ENCODE measurements at places on chromosomes 7 and 10.

- no peak for DNase-seq
Measured at GRCh38 chr10:125721035-125721434, 1.5 kb downstream of the EDRF1 start.

DNA sequence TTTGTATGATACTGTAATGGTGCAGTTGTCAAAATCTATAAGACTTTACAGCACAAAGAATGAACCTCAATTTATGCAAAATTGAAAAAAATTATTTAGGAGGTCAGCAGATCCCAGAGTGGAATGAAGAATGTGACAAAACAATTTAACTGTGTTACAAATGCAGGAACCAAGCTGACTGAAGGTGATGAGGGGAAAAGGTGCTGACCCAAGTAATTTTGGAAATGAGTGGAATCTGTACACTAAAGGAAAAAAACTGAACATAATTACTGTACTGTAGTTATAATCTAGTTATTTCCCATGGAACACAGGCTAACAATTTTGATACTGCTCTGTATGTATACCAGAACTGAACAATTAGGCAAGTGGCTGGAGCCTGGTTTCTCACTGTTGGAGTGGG, 31.2 kb upstream of the ZCCHC24 start:
- DNase-seq = no peak

- no peak for DNase-seq
Measured at GRCh38 chr10:11958956-11959355, 83.7 kb downstream of the UPF2 start.

- no peak for DNase-seq
Measured at GRCh38 chr10:9015005-9015404, 960.5 kb downstream of the GATA3 start.

- no peak for DNase-seq
Measured at GRCh38 chr7:34064519-34065158, 159.3 kb downstream of the BMPER start.

DNA sequence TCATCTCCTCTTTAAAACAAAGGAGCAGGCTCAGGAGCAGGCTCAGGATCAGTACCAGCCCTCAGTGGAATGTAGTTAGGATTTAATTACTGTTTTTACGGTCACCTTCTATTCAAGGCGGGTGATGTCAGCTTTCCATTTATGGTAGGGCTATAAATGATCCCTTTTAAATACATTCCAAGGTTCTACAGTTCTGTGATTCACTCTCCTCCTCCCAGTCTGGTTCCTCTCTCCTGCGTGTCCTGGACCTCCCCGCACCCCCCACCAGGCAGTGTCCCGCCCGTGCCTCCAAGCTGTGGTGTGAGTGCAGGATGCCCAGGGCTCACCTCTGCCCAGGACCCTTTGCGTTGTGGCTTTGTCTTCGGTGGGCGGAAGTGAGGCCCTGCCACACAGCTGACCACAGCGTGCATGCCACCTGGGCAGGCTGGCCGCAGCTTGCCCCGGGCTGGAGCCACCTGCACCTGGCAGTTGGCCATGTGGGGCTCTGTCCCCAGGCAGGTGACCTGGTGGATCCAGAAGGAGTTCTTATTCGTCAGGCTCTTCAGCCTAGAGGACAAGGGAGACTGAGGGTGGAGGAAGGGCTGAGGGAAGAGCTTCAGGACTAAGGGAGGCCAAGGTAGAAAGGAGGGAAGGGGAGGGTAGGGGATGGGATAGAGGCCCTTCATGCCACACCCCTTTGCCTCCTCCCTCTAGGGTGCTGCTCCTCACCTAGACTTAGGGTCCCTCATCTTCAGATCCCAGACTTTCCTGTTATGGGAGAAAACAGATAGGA, 9.1 kb downstream of the LOXL4 start:
- no peak for DNase-seq

GRCh38 chr10:79407811-79408795, 37.3 kb downstream of the ZCCHC24 start:
- DNase-seq = no peak

- DNase-seq = no peak
Measured at GRCh38 chr7:107427462-107427861, 42.4 kb upstream of the GPR22 start.

DNA sequence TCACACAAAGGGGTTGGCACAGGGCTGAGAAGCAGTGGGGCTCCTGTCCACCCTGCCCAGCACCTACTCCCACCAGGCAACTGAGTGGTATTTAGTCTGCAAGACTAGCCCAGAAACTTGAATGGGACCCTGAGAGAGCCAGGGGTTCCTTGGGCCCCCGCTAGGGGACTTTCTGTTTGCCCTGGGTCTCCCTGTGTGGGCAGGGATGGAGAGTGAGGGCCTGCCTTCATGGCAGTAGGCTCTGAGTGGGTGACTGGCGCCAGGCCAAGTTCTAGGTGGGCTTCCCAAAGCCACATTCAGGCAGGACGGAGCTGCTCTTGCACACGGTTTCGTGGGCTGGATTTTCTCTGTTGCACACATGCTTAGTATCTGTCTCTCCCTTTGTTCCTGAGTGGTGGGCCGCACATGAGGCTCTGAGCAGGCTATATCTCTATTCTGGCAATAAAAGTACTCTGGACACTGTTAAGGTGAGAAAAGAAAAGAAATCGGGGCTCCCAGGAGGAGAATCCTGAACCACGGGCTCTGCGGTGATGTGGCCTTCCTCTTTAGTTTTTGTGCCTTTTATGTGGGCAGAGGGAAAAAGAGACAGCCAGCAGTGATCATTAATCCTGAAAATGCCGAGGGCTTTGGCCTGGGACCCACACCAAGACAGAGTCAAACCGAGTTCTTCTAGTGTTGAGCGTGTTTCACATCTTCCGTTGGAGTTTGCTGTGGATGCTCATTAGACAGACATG, 26.9 kb downstream of the IL2RA start:
- no peak for DNase-seq

DNA sequence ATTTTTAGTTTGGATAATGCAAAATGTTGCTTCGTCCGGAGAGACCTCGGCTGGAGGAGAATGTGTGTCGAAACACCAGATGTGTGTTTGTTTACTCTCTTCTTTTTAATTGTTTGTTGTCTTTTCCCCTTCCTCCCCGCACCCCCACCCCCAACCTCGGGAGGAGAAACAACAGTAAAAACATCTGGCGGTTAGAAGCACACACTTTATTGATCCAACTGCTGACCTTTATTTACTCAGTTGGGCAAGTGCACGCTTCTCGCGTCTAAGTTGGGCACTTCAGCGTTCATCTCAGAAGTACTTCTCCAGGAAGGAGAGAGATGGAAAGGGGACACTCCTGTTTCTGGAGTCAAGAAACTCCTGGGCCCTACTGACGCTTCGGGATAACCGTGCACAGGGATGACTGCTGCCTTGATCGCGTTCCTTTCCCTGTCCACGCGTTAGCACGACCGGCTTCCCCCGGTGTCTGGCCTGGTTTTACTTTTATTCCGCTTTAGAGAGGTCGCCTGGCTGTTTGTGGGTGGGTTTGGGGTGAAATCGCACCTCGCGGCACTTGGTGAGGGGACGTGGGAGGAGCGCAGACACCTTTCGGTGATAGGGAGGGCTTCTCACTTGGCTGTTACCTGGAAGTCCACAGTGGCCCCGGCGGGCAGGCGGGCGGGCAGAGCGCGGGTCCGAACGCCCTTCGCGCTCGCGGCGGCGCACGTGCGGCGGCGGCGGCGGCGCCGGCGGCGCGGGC, 168.3 kb upstream of the PPP1R3A start:
- DNase-seq = no peak

DNA sequence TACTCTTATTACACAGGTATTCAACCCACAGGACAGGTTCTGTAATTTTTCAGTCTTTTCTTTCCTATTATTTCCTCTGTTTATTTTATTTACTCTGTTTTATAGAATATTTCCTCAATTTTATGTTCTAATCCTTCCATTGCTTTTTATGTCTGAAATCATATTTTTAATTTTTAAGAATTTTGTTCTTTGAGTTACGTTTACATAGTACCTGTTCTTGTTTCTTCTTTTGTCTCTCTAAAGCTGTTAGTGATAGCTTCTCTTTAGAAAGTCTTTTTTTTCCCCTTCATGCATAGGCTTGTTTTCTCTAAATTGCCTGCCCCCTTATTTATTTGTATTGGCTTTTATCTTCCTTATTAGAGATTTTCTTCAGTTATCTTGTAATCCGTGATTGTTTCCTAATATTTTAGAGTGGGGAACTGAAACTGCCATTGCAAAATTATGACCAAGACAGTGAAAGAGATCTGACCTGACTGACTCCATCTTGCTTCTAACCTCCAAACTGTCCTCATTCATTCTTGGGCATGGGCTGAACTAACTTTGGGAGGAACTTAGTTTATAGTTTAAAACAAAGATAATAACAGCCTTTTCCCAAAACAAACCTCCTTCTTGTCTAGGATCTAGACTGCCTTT, 187.6 kb downstream of the PFKFB3 start:
- DNase-seq = no peak

DNA sequence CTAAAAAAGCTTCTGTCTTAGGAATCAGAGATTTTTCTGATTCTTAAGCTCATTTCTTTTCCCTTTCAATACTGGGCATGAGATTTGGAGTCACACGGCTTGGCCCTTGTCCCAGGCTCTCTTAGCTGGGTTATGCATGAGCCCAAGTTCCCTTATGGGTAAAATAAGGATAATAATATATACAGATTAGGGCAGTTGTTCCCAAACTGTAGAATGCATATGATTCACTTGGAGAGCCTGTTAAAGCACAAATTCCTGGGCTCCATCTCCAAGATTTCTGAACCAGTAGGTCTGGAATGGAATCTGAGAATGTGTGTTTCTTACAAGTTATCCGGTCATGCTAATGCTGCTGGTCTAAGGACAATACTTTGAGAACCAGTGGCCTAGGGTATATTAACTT, 154.0 kb downstream of the REEP3 start:
- no peak for DNase-seq

DNA sequence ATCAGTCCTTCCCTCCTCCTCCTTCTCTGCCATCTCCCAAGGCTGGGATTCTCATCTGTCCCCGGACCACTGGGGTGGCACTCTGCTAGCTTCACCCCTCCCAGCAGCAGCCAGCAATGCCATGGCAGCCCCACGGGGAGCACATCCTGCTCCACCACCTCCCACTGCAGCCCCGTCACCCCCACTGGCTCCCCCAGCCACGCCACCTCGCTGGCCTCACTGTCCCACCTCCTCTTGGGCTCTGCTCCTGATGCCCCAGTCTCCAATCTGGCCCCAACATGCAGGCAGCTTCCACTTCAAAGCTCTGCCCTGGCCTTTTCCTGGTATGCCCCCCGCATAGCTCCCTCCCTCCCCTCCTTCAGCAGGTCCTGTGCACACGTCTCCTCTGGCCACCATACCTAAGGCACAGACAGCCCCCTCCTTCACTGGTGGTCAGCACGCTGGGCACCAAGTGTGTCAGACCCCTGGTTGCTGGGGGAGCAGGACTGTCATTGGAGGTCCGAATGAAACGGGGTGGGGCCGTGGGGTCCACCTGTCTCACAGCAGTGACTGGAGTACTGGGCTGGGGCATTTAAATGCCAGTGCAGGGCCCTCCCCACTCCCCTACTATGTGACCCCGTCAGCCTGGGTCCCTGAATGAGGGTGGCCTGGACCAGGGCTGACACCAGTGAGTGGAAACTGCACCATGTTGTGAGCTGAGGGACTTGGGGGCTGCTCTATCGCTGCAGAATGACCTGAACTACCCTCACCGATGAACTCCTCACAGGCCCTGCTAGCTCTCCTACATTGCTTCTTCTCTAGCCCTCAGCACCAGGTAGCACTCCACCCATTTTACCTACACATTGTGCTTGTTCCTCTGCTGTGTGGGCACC, 38.7 kb downstream of the RASGEF1A start:
- DNase-seq = no peak

DNA sequence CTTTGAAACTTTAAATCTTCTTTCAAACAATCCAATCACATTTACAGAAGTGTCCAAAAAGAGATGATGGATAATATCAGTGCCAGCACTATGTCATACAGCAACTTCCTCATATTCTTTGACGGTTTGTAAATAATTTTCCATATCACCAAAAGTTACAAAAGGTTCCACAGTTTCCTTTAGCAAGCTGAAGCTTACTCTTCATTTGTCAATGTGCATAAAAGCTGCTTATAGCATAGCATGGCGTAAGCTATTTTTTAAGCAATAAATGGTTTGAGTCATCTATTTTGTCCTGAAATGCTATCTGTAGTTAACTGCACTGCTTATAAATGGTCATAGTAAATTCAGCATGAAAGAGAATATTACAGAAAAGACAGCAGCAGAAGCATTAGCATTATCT, 95.1 kb downstream of the ETV1 start:
- DNase-seq = no peak

DNA sequence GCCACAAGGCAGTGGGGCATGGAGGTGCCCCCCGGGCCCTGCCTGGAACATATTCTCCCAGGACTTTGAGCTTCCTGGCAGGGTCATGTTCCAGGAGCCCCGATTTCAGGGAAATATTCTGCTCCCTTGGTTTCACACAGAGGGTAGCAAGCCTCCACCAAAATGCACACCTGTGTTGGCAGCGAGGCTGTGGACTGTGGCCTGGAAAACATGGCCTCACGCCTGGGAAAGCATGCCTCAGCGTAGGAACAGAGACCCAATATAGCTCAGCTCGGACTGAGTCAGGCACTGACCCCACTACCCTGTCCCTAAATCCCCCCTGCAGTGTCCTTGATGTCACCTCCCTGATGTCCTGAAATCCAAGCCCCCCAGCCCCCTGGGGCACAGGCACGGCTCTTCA, 92.0 kb downstream of the KCNMA1 start:
- no peak for DNase-seq

GRCh38 chr7:9181356-9181755, 747.9 kb downstream of the NXPH1 start:
- DNase-seq = no peak

- DNase-seq = no peak
Measured at GRCh38 chr10:19169041-19169440, 120.4 kb downstream of the MALRD1 start.

DNA sequence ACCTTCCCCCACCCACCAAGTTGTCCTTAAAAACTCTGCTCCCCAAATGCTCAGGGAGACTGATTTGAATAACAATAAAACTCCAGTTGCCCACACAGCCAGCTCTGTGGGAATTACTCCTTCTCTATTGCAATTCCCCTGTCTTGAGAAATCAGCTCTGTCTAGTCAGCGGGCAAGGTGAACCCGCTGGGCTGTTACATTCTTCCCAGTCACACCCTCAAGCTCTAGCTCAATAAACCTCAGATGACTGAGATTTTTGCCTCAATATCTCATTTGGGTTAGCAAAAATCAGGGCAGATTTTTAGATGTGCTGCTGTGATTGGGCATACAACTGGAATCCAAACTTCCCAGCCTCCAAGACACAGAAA, 32.9 kb downstream of the SVOPL start:
- no peak for DNase-seq

- no peak for DNase-seq
Measured at GRCh38 chr10:20281579-20281978, 465.3 kb downstream of the PLXDC2 start.

DNA sequence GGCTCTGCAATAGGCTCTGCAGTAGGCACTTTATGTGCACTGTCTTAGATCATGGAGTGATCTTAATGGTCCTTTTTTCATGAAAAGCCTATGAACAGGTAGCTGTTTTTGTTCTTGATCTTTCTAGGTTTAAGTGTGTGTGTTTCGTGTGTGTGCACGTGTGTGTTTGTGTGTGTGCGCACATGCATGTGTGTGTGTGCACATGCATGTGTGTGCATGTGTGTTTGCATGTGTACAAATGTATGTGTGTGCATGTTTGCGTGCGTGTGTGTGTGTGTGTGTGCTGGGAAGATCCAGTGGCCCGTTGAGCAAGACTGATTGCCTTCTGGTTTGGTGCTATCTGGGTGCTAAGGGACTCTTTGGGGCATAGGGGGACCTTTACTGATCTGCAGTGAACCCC, 334.8 kb downstream of the GLRX3 start:
- no peak for DNase-seq

Data from stimulated activated CD4-positive, alpha-beta T cell treated with anti-CD3 and anti-CD28 coated beads, Interleukin-15, amount 100 ng/mL, for 48 hours (primary cell).